Stimulated activated CD8-positive, alpha-beta memory T cell treated with anti-CD3 and anti-CD28 coated beads, Interleukin-15, amount 100 ng/mL, for 24 hours (primary cell): ENCODE measurements at places on chromosomes 7 and 10.

- no peak for DNase-seq
These were observed 178.2 kb upstream of the NRG3 start for GRCh38 chr10:81696609-81697388.

DNA sequence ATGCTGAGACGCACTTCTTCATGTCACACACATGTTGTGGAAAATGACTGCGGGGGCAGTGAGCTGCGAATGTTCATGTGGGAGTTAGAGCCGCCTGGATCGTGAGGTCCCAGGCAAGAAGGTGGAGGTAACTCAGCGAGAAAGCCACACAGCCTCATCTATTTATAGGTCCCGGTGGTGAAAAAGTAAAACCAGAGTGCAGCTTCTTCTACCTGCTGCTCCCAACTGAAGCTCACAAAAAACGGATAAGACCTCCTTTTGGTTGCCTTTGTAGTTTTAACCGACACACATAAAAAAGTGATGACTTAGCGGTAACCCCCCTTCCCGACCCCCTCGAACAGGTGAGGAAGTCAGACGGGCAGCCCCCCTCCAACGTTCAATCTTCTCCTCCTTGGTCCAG, 276.9 kb downstream of the GATA3 start:
- DNase-seq: no peak

GRCh38 chr7:9711259-9711918, 1262.3 kb upstream of the PHF14 start:
- DNase-seq: no peak

- DNase-seq: no peak
These were observed 4.3 kb upstream of the ELFN1 start for GRCh38 chr7:1665549-1666316.

DNA sequence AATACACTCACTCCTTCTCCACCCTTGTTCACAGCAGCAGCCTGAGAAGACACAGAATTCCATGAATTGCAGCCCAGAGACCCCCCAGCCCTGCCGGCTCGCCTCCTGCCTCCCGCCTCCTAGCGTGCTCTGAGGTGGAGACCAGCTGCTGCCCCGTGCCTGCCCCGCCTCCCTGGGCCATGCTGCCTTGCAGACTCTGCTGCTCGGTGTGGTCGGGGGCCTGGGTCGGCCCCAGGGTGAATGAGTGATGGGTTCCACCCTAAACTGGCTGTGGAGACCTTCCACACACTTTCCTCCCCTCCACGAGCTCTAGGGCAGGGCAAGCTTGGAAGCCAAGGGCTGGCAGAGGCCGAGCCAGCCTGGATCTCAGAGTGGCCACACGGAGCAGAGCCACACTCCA, 479.3 kb downstream of the DNAJB6 start:
- DNase-seq: no peak

- DNase-seq: no peak
These were observed 33.9 kb upstream of the SLC29A3 start for GRCh38 chr10:71285180-71285545.

GRCh38 chr7:46580766-46581165, 659.7 kb upstream of the IGFBP3 start:
- DNase-seq: no peak

- DNase-seq: no peak
These were observed 6.5 kb downstream of the RGS10 start for GRCh38 chr10:119535837-119536507.

DNA sequence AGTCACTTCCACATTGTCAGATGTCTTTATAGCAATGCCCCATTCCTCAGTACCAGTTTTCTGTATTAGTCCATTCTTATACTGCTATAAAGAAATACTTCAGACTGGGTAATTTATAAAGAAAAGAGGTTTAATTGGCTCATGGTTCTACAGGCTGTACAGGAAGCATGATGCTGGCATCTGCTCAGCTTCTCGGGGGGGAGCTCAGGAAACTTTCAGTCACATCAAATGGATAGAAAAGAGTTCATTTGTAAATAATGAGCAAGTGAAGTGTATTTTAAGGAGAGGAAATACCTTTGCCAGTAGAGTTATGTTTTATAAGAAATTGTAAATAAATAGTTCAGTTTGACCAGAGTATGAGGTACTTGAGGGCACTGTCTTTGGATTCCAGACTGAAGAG, 50.5 kb downstream of the TMEM60 start:
- no peak for DNase-seq

- DNase-seq: no peak
These were observed 23.6 kb upstream of the ITGB8 start for GRCh38 chr7:20307119-20307518.

GRCh38 chr10:29323367-29323766, 34.5 kb downstream of the LYZL1 start:
- DNase-seq: no peak

GRCh38 chr7:116802746-116803152, 59.6 kb upstream of the CAPZA2 start:
- no peak for DNase-seq

- DNase-seq: no peak
These were observed 10.2 kb downstream of the GHRHR start for GRCh38 chr7:30973791-30974604.

DNA sequence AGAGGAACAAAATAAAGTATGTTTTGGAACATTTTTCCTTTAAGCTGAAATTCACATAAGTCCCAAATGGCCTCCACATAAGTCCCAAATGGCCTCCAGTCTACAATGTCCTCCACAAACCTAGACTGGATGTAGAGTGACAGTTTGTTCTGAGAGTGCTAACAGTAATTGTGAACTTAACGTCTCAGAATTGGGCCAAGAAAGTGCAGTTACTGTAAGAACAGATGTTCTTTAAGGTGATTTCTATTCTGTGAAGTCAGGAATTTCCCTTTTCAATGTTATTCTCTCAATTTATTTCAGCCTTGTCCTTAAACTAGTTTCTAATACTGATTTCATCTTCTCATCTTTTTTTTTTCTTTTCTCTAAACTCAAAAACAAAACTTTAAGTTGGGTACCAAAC, 188.7 kb upstream of the SEMA3E start:
- DNase-seq: no peak
